ENCODE measurements at places on chromosomes 3 and 15.

DNA sequence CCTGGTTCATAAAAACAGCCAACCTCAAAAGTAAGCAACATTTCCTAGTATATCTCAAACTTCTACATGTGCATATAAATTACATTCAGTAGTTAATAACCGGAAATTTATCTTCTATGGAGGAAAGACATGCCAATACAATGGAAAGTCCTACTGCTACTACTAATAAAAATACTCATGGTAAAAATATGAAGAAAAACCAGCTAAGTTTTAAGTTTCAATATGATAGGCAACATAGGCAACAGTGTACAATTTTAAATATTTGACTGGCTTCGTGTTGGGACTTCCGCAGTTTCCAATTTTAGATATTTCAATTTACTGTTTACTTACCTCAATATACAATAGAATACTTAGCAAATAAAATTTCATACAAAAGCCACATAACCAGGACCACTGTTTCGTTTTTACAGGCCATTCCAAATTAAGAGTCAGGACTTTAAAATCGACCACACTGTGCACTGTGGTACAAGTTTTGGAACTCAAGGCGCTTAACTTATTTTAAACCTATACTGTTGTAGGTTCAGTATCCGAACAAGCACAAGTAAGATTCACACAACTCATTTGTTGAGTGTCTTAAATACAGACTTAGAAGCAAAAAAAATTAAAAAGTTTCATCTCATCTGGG, 2.9 kb downstream of the NAA50 start:
- no peak for DNase-seq

DNA sequence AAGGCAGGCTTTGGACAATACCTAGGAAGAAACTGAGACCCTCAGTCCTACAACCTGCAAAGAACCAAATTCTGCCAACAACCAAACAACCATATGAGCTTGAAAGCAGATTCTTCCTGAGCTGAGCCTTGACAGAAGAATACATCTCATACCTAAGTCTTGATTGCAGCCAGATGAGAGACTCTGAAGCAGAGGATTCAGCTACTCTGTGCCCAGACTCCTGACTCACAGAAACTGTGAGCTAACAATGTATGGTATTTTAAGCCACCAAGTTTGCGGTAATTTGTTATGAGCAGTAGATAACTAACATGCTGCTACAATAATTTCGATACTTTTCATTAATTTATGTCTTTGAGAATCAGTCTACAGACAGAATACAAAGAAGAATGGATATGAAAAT, 325.1 kb upstream of the CBLB start:
- no peak for DNase-seq

DNA sequence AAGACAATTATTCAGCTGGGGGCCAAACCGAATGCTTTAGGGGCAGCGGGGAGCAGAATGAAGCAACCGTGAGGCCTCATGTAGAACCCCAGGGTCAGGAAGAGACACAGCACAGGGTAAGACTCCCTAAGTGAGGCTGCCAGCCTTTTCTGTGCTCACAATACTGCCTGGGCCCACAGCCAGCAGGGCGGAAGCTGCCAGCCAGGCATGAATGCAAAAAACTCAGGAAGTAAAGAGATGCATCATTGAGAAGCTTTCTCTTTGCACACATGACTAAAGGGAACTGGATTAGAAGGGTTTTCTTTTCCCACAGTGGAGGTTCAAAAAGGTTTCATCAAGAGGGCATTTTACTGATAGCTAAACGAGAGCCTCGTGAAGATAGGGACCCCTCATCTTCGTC, 33.3 kb downstream of the CA12 start:
- peak; percentile 87 for DNase-seq

DNA sequence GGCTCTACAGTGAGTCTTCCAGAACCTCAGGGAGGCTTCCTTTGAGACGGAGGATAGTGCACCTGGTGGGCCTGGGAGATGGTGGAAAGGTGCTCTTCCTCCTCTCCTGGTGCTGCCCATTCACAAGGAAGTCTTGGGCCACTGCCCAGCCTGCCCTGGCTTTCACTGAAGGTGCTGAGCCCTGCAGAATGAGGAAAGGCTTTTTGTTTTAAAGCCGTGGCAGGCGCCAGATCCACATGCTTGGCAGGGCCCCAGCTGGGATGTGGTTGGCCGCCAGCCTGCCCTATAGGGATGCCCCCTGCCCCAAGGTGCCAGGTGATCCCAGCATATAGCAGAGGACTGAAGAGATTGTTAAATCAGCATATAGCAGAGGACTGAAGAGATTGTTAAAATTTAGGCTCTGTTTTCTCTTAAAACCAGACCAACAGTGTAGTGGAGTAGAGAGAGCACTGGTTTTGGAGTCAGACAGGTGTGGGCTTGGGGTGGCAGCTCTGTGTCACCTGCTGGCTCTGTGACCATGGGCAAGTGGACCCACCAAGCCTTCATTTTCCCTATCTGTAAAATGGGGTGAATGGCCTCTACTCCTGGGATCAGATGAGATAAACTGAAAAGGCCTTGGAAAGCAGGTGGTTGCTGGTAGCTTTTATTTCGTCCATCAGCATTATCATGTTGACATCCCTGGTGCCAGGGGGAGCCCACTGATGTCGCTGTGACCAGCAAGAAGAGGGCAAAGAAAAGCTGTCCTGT, 53.3 kb downstream of the SLC6A6 start:
- no peak for DNase-seq

DNA sequence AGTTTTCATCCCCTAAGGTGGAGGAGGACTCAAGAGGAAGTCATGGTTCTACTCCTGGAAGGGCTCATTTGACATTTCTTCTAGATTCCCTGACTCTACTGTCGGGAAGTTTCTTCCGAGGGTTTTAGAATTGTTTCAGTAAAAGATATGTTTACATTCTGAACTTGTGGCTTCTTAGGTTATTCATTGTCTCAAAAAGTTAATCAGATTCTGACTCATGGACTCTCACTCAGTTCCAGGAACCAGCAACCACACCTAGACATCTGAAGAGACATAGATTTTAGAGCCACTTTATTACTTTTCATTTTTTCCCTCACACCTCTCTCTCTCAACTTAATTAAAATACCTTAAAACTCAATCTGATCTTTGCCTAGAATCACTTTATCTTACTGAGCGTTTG, 862.6 kb downstream of the AGBL1 start:
- no peak for DNase-seq

DNA sequence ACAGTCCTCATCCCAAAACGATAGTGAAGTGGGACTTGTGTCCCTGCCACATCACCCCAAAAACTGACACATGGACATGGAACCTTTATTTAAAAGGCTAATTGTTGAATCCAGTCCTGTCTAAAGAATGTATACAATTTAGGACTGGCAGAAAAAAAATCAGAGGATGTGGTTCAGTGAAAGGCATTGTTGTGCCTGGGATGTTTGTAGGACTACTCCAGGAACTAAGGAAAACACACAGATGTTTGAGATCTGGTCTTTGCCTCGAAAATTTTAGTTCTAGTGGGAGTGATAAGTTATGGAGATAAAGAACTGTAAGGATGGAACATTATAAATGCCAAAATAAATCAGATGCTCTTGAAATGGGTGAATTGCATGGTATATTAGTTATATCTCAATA, 27.2 kb downstream of the VGLL4 start:
- no peak for DNase-seq

- no peak for DNase-seq
Observed at GRCh38 chr3:138468886-138469285, 34.5 kb downstream of the ESYT3 start.

- no peak for DNase-seq
Observed at GRCh38 chr15:50168783-50169411, 13.1 kb upstream of the SLC27A2 start.

DNA sequence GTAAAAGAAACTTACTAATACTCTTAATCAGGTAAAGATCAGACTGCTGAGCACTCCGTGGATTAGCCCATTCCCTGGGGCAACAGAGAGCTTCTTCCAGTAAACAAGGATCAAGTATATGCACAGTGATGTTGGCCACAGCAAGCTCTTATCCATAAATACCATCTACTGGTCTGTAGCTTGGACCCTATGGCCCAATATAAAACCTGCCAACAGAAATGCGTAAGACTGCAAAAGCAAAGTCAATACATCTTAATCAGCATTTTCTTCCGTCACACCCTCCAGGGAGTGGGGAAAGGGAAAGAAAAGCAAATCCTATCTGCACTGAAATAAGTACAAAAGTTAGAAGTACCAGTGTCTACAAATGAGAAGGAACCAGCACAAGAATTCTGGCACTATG, 1082.1 kb downstream of the ZPLD1 start:
- no peak for DNase-seq

DNA sequence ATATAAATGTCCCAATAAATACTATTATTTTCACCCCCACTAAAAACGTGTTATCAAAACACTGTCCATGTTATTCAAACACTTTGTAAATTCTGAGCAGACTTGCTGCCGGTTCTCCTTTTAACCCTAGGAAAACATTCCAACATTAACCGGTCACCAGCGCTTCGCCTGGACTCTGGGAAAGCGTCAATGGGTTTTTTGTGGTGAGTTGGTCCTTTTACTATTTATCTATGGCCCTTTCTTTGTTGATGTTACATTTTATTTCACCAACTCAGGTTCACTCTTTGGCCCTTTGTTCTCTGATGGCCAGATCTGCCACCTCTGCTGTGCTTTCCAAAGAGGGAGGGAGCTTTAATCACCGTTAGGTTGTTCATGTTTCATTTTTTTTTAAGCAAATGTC, 4.1 kb upstream of the EOMES start:
- DNase-seq: no peak

GRCh38 chr3:185131602-185132256, 21.1 kb downstream of the C3orf70 start:
- no peak for DNase-seq

Data from NCI-H2081 (cell line).